AG10803 (cell line): ENCODE measurements at places on chromosomes 5 and 9.

DNA sequence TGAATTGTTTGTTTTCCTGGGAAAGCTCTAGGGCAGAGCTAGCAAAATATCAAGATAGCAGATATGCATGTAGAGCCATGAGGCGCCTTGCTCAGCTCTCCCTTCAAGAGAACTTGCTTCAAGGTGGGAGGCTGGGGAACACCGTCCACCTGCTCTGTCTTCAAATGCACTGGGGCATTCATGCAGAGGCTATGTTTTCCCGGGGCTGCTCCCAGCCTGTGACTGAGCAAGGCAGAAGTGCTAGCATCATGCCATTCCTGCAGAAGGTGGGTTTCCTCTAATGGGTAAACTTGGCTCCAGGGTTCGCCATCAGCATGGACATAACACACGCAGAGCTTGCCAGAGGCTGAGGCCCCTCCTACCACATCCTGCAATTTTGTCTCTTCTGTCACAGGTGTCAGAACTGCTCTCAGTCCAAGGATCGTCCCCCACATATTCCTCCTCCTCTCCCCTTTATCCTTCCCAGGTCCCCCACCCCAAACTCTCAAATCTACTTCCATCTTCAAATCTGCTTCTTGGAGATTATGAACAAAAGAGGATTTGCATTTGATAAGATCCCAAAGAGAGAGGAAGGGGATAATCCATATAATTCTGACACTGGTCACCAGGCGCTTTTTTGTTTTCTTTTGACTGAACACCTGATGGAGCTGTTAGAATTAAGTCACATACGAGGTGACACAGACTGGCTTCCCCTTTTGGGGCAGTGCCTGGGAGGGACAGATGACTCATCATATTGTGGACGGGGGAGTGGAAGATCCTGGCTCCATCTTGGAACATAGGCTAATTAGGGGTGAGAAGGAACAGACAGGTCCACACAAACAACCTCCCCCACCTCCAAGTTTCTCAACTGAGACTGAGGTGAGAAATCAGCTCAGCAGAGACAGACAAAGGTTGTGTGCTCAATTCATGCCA lies 85.0 kb upstream of the TAF11L2 start:
- no peak for DNase-seq

DNA sequence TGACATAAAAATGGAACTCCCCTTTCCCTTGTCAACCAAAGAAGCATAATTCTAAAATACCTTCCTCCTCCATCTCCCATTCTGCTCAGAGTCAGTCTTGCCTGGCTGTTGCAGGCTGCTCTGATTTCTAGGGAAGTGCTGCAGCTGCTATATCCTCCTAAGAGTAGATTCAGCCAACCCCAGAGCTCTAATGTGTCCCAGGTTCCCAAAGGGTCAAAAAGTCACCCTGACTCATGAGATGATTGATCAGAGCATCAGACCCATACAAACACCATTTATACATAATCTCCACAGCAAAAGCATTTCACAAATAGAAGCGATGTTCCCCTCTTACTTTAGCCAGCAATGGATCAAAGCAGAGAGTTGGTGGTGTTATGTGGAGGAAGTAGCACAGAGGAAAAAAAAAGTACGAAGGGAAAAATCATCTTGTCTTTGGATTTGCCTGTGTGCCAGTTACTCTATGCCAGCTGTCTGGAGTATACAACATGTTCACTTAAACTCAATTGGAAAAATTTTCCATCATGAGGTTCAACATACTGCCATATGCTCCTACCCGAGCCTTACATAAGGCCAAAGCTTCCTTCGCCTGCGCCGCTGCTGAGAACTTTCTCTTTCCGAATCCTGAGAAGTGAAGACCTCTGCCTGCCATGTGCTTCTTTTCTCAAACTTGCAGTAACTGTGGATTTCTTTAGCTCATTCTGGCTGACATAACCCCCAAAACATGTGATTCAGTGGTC lies 258.0 kb downstream of the TLE4 start:
- DNase-seq, result no peak

- DNase-seq, result no peak
Measured at GRCh38 chr5:94691291-94691690, 72.8 kb downstream of the SLF1 start.

GRCh38 chr5:180494510-180495181 lies 467 bp downstream of the CNOT6 start:
- DNase-seq, result peak; percentile 26

- no peak for DNase-seq
Measured at GRCh38 chr5:168291964-168292785, 730 bp downstream of the WWC1 start.

GRCh38 chr9:121253821-121254501 lies 14.0 kb upstream of the GSN start:
- DNase-seq, result no peak

DNA sequence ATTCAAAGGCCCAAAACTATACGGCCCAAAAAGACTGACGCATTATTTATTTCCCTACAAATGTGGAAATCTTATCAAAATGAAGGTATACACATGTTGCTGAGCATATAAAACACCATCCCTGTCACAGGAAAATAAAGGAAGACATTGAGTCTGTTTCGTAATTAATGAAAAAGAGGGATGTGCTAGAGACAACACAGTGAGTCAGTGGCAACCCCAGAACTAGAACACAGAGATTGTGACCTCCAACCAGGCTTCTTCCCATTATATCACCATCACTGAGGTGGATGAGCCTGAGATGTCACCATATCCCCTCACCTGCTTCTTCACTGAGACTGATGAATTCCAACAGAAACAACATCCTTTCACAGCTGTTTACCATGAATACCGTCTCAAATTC lies 3.8 kb downstream of the NDUFA8 start:
- no peak for DNase-seq

DNA sequence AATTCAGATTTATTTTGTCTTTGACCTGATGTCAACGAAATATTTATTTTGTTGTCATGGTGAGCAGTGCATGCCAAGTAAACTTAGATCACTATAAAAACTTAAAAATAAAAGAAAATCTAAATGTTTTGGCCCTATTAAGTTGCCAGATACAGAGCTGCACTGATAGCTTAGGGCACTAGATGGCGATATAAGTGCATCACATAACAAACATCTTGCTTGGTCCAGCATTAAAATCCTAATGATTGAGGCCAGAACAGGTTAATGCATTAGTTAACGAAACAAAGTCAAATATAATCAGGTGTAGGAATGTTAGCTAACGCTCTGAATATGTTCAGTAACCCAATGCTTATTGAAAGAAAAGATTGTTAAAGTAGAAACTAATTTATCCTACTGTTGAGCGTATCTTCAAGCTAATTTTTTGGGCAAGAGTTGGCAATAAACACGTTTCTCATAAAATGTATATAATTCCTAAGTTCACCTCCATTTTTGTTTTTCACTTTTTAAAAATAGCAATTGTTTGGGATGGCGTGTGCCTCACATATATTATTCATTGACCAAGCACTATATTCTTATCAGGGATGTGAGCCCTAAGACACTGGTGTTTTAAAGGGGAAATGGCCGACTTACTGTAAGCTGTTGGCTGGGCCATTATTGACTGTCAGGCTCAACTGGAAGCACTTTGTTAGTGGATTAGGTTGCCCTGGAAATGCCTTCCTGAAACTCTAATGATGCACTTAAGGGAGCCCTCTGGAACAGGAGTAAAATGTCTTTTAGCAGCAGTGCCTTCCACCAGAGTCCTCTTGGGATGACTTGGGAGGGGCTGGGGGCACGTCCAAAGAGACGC lies 33.3 kb downstream of the KCTD16 start:
- peak; percentile 76 for DNase-seq

GRCh38 chr9:107737987-107738743 lies 248.6 kb upstream of the KLF4 start:
- peak; percentile 97 for DNase-seq

DNA sequence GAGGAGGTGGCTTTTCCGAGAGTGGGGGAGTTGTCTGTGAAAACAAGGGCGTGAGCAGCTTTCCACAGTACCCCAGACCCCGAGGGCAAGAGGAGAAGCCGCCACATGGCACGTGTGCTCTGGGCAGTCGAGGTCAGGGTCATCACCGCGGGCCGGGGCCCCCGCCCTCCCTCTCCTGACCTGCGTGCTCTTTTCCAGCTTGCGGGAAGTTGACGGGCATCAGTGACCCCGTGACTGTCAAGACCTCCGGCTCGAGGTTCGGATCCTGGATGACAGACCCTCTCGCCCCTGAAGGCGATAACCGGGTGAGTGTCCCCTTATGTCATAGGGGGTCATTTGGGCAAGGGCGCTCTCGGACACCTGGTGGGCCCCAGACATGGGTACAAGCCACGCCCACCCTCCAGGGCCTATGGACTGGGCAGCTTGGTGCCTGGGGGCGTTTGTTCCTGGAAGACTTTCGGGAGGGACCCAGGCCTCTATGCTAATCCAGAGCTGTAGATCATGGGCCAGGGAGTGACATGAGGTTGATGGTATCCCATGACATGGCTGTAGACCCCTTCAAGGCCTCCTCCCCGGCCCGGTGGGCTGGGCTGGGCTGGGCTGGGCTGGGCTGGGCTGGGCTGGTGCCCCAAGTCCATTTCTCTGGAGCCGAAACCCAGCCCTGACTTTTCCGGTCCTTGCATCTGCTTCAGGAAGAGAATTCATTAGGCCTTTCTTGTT lies 19.2 kb downstream of the OLFM1 start:
- no peak for DNase-seq

- no peak for DNase-seq
Measured at GRCh38 chr9:22009506-22009867, 382 bp upstream of the CDKN2B start.

DNA sequence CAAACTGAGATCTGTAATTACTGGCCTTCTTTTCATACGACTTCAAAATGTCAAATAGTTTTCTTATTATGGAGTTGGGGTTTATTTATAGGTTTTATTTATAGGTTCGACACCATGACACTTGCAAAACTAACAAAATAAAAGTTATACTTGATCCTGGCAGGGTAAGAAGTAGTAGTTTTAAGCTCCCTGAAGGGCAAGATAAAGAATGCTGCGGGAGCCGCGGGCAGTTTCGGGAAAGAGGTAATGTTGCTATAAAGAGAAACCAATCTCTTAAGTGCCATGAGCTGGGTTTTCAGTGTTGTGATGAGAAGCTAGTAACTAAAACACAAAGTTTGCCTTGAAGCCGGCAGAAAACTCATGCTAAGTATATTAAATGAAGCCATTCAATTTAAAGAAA lies 24.8 kb downstream of the PTPN3 start:
- DNase-seq, result no peak

DNA sequence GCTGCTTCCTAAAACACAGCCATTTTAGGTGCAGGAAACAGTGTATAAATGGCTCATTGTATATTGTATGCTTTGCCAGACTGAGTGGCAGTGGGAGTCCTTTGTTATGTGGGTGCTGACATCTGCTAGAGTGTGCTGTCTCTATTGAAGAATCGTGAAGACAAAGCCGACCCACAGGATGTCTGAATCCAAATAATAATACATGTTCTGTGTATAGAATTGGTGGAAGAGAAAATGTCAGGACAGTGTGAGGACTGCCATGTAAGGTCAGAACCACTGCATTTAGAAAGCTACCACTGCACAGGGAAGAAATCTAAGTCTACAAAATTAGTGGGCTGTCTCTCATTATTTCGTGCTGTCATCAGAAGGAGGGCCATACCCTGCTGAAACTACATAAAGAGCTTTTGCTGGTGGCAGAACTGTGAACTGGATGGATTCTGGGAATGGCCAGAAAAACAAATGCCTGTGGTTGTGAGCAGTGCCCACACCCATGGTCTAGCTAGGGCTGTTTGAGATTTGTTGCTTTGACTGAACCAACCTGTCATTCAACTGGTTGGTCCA lies 2.5 kb downstream of the IL7R start:
- peak; percentile 74 for DNase-seq

DNA sequence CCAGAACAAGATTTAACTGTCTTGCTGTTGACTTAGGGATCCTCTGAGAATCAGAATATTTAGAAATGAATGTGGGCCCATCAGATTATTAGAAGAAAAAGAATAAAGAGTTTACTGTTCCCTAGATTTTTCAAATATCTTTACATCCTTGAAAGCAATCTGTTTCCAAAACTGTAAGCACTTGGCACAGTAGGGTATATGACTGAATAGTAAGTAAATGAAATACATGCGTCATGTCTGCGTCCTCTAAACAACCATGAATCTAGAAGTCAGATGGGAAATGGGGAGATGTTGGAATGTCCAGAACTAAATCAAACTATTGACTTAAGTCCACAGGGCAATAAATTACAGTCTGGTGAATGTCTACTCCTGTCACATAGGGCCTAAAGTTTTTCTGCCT lies 26.1 kb downstream of the TTC23L start:
- DNase-seq, result no peak

GRCh38 chr9:79489261-79490000 lies 82.3 kb upstream of the TLE4 start:
- peak; percentile 36 for DNase-seq

GRCh38 chr9:129595311-129595741 lies 25.6 kb downstream of the C9orf50 start:
- peak; percentile 53 for DNase-seq

- no peak for DNase-seq
Measured at GRCh38 chr9:89483592-89484474, 14.1 kb downstream of the SEMA4D start.

- no peak for DNase-seq
Measured at GRCh38 chr5:122149321-122150090, 20.2 kb downstream of the ZNF474 start.

DNA sequence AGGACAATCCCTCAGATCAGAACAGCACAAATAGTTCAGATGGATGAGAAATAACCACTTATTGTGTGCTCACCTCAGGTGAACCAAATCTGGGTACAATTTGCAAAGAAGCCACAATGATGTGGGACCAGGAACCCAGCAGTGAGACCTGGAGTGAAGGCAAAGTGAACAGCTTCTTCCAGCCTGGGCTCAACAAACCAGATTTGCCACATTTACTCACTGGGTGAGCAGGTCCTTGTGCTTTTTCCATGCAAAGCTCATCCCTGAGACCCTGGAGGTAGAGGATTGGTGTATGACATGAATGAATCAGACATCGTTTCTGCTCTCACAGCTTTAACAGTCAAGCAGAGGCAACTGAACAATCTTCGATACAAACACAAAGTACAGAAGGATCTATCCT lies 29.1 kb upstream of the GRIA1 start:
- DNase-seq, result no peak

DNA sequence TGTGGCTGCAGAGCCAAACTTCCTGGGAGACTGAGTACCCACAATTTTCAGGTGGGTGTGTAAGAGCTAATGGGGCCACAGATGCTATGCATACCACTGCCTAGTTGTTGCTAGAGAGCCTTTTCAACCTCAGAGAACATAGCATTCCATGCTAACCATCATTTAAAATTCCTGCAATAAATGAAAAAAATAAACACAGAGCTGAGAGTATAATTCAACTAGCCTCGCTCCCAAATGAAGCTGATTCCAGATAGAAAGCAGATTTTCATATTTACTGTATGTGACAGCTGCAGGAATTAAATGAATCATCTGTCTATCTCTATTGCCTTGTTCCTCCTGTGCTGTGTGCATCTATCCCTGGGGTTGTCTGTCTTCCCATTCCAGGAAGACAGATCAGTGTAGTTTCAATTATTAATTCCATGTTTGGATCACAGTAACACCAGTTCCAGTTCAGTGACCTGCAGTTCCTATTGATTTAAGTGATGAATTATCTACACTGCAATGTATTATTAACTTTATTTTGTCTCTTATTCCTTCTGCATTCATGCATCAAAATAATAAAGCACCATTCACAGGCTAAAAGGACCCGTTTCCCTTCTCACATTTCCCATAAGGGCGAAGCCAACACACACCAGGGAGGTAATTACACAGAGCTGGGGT lies 324.5 kb downstream of the SLIT3 start:
- peak; percentile 92 for DNase-seq
